ENCODE measurements at places on chromosomes 6 and 20. TPM values are rescaled to one million over a fixed set of nuclear protein-coding genes. Genes with fewer than 3 reads are reported as not detected.

DNA sequence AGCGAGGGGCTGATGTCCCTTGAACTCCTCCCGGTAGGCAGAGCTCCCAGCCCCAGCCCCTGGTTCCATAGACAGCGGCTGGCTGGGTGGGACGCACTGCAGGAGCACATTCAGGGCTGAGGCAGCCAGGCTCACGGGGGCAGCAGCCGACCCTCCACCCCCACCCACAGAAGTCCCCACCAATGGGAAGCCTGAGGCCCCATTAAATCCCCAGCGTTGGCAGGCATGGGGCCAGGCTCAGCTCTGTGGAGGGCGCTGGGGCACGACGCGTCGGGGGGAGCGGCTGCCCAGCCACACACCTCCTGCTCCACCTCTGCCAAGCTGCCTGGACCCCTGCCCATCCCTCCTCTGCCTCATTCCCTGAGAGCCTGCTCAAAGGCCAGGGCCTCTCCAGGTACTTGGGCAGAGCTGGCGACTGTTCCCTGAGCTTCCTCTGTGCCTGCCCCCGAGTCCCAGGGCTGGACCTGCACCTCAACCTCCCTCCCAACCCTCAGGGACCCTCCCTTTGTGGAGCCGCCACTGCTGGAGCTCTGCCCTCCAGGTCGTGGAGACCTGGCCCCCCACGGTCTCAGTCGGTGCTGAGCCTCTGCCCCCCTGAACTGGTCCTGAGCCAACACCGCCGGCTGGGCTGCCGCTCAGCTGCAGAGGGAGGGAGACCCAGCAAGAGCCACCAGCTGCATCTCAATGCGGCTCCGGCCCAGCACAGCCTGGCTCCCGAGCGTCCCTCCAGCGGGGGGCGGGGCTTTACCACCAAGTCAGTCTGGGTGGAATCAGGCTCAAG lies 9.1 kb downstream of the CHRNA4 start:
- H3K4me1 ChIP-seq = no peaks in the 10 kb centered on the region
- H3K27me3 ChIP-seq = no peaks in the 10 kb centered on the region
- no peak for DNase-seq
- H3K36me3 ChIP-seq = no peaks in the 10 kb centered on the region
- no peak overlapping the region for H3K27ac ChIP-seq

Gene TFAP2B
- 0.06 TPM for total RNA-seq

DNA sequence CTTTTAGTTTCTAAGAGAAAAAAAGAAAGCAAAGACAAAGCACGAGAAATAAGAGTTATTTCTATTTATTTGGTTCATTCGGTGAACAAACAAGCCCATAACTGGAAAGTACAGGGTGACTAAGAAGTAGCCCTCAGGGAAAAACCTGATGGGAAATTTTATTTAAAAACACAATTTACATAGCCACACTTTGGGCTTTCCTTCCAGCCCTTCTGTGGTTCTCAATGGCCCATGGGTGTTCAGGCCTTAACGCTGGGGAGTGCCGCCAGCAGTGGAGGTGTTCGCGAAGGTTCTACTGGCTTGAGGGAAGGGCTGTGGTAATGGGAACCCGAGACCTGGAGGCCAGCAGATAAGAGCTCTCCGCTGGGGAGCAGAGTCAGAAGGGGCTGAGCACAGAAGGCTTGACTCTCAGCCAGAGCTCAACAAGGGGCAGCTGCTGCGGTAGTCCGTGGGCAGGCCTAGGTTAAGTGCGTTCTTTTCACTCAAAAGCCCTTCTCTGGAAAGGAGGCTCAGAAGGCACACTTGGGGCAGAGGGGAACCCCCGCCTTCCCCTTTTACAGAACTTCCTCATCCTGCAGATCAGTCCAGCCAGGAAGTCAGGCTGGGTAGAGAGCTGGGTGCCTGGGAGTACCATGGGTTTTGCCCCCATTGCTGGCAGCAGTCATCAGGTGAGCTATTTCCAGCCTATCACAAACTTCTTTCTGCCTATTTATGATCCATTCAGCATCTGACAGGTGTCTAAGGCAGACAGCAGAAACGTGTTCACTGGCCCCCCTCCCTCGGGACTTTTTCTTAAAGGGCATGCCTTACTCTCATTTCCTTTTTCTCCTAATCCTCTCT lies 8.8 kb upstream of the CD83 start:
- no peak overlapping the region for H3K4me3 ChIP-seq
- no peaks in the 10 kb centered on the region for H3K36me3 ChIP-seq

Gene PAK5
- 1.9 TPM for total RNA-seq

Gene ZFP57
- 0.57 TPM for total RNA-seq

Gene C6orf141
- total RNA-seq = 37.8 TPM

DNA sequence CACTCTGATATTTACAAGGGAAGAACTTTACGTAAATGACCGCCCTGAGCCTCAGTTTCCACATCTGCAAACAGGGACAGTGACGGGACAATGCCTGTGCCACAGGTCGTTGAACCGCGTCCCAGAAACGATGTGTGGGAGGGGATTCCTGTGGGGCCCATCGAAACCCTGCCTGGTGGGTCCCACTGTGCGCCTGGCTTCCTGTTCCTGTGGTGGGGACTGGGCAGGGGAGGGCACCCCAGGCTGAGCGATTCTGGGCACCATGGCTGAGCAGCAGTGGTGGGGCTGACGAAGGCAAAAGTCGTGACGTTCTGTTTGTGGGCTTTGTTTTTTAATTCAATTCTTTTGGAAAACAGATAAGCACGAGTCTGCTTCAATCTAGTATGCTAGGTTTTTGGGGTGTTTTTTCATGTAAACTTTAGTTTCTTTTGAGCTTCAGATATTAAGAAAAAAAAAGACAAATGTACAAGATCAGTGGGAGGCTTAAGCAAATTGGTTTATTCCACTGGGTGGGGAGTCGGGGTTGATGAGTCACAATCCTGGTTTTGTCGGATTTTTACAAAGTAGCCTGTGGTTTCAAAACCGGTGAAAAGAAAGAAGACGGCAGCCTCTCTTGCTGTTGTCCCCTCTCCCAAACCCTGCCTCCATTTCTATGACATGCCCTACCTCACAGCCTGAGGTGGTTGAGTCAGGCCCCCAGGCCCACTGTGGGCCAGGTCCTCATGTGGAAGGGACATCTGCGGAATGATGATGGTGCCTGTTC lies 40.4 kb downstream of the GNAS-AS1 start:
- no peak for DNase-seq
- H3K36me3 ChIP-seq = no peaks in the 10 kb centered on the region

DNA sequence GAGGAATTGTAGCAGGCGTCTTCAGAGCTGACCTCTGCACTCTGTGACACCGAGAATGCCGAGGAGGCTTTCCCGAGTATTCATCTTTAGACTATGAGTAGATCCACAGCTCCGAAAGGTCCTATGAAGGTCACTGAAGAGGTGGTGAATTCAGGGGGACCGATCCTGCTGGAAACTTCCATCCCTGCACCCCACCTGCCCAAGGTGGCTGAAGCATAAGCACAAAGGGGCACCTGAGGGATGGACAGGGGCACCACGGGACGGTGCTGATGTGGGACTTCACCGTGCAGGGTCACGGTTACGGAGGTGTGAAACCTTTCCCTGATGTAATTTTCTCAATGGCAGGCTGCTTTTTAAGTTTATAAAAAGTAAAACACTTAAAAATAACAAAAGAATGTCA lies 24.4 kb downstream of the DIDO1 start:
- H3K36me3 ChIP-seq = peaks cover 26% of the 10 kb centered on the region
- no peak overlapping the region for H3K4me3 ChIP-seq
- no peak for DNase-seq
- H3K27me3 ChIP-seq = no peaks in the 10 kb centered on the region
- H3K4me1 ChIP-seq = peaks cover 10% of the 10 kb centered on the region
- no peak overlapping the region for H3K27ac ChIP-seq

- no peak overlapping the region for H3K27ac ChIP-seq
- DNase-seq = no peak
- no peaks in the 10 kb centered on the region for H3K4me1 ChIP-seq
Measured at GRCh38 chr6:166697113-166697512, 70.1 kb upstream of the RPS6KA2 start.

DNA sequence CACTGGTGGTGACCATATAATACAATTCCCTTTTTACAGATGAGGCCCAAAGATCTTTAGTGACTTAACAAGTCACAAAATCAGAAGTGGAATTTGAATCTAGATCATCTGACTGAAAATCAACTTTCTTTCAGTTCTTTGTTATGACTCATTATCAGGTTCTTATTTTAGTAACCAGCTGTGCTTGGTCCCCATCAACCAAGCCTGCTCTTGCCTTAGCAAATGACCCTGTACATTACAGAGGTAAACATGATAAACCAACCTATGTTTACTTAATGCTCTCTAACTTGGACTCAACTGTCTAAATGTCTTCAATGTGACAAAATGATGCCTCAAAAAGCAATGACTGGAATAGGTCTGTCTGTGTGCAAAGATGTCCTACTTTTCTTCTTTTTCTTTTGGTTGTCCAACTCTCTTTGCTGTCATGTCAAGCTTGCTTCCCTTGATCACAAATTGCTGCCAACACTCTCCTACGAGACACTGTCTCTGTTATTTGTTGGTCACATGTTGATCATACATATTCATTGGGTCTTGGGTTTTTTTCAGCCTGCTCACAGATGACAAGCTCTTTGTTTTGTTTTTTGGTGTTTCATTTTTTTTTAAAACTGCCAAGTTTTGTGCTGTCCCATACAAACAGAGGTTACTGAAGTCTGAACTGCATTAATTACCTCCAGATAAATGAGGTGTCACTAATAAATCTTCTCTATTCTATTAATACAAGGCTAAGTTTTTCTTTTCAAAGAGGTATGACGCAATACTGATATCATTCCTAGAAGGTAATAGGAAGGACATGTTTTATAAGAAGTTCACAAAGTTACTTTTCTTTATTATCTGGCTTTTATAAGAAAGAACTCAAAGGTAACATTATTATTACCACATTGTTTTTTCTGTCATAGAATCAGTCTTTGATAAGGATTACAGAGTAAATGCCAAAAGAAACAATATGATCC lies 62.2 kb upstream of the PLN start:
- H3K4me3 ChIP-seq = no peak overlapping the region
- H3K4me1 ChIP-seq = no peaks in the 10 kb centered on the region
- no peaks in the 10 kb centered on the region for H3K27me3 ChIP-seq
- H3K36me3 ChIP-seq = no peaks in the 10 kb centered on the region
- H3K27ac ChIP-seq = no peak overlapping the region
- DNase-seq = no peak

Gene LY6G6F
- 3.7 TPM for total RNA-seq

- H3K27ac ChIP-seq = no peak overlapping the region
- peaks cover 3% of the 10 kb centered on the region for H3K4me1 ChIP-seq
- H3K36me3 ChIP-seq = no peaks in the 10 kb centered on the region
- H3K4me3 ChIP-seq = no peak overlapping the region
- no peak for DNase-seq
- H3K27me3 ChIP-seq = no peaks in the 10 kb centered on the region
Measured at GRCh38 chr6:44854712-44855443, 467.4 kb downstream of the CDC5L start.

DNA sequence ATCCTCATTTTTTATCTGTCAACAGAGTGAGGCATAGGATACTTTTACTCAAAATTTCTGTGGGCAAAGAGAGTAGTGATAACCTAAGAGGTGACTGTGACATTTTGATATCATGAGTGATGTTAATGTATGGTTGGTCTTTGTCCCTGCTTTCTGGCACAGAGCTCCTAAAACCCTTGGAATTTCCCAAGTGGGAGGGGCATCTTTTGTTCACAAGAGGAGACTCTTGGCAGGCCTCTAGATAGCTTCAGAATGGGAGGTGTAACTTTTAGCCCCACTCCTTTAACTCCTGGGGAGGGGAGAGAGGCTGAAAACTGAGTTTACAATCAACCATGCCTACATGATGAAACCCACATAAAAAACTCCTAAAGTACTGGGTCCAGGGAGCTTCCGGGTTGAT lies 527.8 kb downstream of the RFPL4B start:
- H3K27ac ChIP-seq = no peak overlapping the region
- no peaks in the 10 kb centered on the region for H3K27me3 ChIP-seq
- no peaks in the 10 kb centered on the region for H3K4me1 ChIP-seq
- no peak overlapping the region for H3K4me3 ChIP-seq
- H3K36me3 ChIP-seq = no peaks in the 10 kb centered on the region

Gene NANP
- total RNA-seq = 5.3 TPM

DNA sequence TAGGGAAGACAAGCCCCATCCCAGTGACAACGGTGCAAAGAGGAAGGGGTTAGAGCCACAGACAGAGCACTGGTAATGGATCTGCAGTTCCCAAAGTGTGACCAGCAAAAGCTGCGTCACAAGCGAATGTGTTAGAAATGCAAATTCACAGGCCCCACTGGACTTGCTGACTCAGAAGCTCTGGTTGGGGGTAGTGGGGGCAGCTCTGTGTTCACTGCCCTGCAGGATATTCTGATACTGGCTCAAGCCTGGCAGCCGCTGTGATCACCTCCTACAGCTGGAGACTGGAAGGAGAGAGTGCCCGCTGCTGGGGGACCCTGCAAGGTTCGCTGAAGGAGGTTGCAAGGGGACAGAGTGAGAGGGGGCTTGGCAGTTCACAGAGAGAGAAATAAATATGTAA lies 179.7 kb upstream of the CDH4 start:
- H3K36me3 ChIP-seq = no peaks in the 10 kb centered on the region
- H3K27ac ChIP-seq = no peak overlapping the region
- H3K27me3 ChIP-seq = no peaks in the 10 kb centered on the region
- H3K4me1 ChIP-seq = no peaks in the 10 kb centered on the region

DNA sequence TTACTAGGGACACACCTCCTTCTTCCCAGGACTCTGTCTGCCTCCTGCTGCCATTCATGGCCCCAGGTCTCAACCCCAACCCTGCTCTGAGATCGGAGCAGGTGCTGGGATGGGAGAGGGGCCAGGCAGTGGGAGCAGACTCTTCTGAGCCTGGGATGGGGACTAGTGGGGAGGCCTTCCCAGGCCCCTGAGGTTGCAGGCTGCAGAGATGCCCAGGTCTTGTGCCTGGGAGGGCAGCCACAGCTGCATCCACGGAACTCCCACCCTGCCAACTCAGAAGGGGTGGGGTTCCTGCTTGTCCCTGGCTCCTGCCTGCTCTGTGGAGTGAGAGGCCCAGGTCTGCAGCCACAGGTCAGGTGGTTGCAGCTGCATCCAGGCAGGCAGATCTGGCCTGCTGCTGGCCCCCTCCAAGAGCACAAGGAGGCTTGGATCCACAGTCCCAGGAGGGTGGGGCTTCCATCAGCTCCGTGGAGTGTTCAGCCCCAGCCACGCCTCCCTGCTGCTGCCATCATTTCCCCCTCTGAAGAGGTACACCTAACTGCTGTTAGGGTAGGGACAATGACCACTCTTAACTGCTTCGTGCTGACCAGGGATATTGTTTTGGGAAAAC lies 2.9 kb upstream of the SLC22A1 start:
- no peaks in the 10 kb centered on the region for H3K4me1 ChIP-seq
- H3K4me3 ChIP-seq = no peak overlapping the region
- H3K27ac ChIP-seq = no peak overlapping the region
- H3K36me3 ChIP-seq = no peaks in the 10 kb centered on the region
- no peaks in the 10 kb centered on the region for H3K27me3 ChIP-seq
- DNase-seq = no peak

Gene RAET1E
- total RNA-seq = 0.23 TPM

- no peak for DNase-seq
- H3K27ac ChIP-seq = no peak overlapping the region
- no peaks in the 10 kb centered on the region for H3K4me1 ChIP-seq
Measured at GRCh38 chr6:161924516-161925116, 650.8 kb upstream of the AGPAT4 start.

All from prostate gland (tissue), 2 donors.